ENCODE measurements at places on chromosomes 13 and 19.

DNA sequence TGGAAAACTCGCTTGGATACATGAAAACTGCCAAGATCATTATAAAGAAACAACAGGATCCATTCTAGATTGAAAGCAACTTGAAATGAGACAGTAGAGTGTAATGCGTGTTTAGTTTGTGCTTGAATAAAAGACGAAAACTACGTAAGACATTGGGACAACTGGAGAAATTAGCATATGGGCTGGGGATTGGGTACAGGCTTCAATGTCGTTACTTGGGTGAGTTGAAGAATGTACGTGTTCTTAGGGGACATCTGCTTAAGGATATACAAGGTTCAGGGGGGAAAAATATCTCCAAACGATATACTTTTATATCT lies 471 bp upstream of the ERVK3-1 start:
- DNase-seq, result no peak

DNA sequence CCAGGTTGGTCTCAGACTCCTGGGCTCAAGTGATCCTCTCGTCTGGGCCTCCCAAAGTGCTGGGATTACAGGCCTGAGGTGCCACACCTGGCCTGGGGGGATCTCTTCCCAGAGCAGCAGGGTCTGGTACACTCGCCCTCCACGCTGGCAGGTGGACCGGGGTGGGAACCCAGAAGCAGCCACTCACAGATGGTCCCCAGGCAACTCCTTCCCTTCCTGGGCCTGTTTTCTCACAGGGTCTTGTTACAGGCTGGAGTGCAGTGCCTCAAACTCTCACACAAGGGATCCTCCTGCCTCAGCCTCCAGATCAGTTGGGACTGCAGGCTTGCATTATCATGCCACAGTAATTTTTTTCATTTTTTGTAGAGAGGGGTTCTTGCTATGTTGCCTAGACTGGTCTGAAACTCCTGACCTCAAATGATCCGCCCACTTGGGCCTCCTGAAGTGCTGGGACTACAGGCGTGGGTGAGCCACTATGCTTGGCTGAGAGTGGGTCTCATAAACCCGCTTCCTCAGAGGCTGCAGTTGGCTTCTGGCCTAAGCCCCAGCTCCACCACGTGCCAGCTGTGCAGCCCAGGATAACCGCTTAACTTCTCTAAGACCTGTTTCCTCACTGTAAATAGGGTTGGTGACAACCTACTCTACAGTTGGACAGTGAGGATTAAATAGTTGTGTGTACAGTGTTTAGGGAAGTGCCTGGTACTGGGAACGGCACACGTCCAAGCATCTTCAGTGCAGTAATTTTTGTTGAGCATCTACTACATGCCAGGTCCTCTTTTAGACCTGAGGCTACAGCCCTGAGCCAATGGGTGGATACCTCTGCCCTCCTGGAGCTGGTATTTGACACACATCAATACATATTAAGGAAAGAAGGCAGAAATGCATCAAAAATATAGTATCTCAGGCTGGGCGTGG lies 871 bp upstream of the CCER2 start:
- no peak for DNase-seq

DNA sequence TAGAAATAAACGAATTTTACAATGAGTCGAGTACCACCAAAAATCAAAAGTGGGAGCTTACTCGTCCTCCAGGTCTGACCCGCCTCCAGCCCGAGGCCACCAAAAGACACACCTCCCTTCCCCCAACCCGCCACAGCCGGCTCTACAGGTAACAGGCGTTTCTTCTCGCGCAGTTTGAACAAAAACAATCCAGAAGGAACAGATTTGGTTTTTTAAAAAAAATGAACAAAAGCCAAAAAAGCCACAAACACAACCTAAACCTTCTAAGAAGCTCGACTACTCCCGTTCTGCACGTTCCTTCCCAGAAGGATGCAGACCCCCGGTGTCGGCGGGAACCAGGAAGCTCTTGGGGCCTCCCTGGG lies 671 bp downstream of the ZDHHC20 start:
- DNase-seq, result no peak

DNA sequence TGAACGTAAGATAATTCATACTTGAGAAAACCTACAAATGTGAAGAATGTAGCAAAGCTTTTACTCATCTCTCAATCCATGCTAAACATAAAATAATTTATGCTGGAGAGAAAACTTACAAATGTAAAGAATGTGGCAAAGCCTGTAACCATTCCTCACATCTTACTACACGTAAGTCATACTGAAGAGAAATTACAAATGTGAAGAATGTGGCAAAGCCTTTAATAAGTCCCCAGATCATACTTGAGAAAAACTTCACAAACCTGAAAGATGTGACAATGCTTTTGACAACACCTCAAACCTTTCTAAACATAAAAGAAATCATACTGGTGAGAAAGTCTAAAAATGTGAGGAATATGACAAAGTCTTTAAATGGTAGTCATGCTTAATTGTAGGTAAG lies 89.4 kb downstream of the ZNF675 start:
- DNase-seq, result no peak

DNA sequence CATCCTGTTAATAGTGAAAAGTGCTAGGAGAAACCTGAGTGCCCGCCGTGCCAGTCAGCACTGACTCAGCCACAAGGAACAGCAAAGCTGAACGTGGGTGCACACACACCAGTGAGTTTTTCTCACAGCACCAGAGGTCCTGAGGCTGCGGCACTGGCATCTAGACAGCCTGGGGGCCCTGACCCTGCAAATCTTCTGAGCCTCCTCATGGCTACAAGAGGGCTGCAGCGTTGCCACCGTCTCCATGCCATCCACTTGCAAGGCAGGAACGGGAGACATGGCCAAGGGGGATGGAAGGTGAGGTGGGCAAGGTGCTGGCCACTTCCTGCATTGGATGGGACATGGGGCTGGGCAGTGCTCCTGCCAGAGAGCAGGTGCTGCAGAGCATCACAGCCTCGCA lies 211.2 kb upstream of the SOX1 start:
- no peak for DNase-seq
